ENCODE measurements at places on chromosomes 2 and 18.

- no peak for DNase-seq
These were observed 97.4 kb downstream of the ADD2 start for GRCh38 chr2:70670626-70671025.

DNA sequence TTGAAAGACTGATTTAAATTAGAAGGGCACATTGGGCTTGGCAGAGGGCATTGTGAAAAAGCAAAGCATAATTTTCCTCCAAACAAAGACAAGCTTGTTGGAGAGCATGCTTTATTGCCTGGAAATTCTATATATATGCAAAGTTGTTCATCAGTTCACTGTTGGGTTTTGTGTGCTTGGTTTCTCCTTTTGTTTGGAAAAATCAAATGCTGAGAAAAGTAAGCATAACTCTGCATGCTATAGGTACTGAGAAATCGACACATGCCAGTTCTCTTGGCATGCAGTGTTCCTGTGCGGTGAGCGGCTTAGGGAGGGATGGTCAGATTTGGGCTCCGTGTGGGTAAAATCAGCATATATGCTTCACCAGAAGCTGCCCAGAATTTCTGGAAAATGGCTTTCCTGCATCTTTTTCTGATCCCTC, 161.0 kb downstream of the RAPGEF4 start:
- DNase-seq, result no peak

GRCh38 chr18:59691996-59692395, 5.2 kb downstream of the CCBE1 start:
- DNase-seq, result no peak

DNA sequence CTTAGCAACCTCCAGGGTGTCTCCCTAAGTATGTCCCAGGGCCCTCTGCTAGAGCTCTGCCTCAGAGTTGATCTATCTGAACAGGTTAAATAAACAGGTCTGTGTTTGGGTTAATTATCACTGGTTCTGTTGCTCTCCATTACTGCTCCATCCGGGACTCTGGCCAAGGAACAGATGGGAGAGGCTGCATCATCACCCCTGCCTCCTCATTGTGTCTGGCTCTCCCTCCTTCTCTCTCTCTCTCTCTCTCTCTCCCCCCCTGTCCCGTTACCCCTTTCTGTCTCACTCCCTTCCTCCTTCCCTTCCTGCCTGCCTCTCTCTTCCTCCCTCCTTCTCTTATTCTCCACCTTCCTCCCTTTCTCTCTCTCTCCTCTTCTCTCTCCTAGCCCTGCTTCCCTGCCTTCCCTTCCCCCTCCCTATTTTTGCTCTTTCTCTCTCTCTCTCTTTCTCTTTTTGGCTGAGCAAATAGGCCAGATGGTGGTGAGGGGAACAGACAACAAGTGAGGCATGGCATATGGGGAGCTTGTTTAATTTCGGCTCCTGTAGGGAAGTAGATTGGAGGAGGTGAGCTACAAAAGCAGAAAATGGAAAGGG, 62.1 kb downstream of the SETBP1 start:
- peak; percentile 37 for DNase-seq

- no peak for DNase-seq
These were observed 67.6 kb downstream of the OLA1 start for GRCh38 chr2:174180726-174181236.

Data from NCI-H2107 (cell line).